Fibroblast of skin of back (primary cell): ENCODE measurements at places on chromosomes 7 and 10.
A peak's percentile ranks its signal among the peaks of the same experiment; 100 is the strongest.

DNA sequence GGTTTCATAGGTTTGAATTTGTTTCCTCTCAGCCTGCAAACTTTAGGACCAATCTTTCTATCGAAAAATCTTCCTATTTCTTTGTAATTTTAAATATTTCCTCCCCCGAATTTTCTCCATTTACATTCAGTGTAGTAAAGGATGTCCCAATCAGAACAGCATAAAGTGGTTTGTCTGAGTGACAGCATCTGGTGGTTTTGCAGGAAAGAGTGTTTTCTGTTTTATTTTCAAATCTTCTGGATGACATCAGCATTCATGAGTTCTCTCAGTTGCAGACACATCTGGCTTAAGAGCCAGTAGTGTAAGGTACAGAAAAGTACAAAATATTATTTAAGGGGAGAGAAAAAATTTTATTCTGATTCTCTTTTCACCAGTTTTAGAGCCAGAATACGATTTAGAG, 634.8 kb downstream of the PHTF2 start:
- DNase-seq: no peak

- DNase-seq: no peak
Measured at GRCh38 chr10:99374972-99375371, 45.8 kb downstream of the CNNM1 start.

GRCh38 chr10:47326927-47327330, 4.7 kb downstream of the GDF2 start:
- DNase-seq: no peak

DNA sequence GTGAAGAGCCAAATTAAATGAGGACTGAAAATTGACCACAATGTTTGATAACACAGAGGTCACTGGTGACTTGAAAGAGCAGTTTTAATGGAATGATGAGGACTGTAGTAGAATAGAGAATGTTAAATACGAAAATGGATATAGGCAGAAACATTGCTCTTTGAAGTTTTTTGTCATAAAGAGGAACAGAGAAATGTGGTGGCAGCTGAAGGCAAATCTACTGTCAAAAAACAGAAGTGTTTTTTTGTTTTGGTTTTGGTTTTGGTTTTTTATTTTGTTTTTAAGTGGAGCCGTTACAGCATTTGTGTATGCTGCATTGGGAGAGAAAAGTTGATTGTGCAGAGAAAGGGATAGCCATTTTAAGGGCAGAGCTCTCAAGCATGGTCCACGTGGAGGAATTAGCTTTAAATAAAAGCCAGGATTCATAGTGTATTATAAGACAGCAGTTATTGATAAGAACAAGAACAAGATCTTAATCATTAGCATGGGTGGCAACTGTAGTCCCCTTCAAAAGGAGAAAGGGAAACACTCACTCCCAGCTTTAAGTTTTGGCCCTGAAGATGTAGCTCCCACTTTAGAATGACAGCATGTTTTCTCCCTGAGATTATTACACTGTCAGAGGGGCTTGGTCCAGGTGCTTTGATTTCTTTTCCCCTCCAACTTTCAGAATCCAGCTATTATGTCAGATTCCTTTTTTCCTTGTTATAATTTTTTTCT, 156.7 kb upstream of the BET1 start:
- DNase-seq: no peak

DNA sequence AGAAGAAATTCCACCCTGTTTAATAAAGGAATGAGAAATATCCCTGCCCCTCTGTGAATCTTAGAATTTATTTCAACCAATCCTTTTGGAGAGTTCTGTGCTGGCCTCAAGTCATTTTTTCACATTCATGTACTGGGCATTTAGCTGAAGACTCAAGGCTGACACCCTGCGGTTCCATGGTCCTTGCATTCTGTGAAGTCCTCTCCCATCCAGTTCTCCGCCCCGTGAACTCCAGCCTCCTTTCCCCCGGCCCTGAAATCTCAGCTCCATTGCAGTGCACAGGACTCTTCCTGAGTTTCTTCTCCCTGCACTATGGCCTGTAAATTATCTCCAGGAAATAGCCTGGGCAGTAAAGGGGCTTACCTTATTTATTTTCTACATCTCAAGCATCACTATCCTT, 183.0 kb upstream of the KCND2 start:
- peak; percentile 0 for DNase-seq

GRCh38 chr10:100579261-100580090, 43.7 kb downstream of the HIF1AN start:
- DNase-seq: no peak

- DNase-seq: peak; percentile 30
Measured at GRCh38 chr10:72334196-72334824, 20.4 kb downstream of the DNAJB12 start.

- DNase-seq: no peak
Measured at GRCh38 chr7:158011941-158012340, 575.7 kb downstream of the PTPRN2 start.

DNA sequence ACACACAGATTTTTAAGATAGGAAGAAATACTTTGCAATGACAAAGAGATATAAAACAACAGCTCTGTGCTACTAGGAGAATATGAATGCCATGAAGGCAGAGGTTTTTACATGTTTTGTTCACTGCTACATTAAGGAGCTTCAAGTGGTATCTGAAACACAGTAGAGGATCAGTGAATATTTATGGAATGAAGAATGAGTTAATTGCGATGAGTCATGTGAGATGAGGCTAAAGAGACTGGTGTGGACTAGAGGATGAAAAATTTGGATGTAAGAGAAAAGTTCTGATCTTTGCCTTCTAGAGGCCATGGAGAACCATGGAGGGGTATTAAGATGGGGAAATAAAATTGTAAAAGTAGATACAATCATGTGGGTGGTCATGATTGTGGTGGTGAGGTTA, 434.2 kb downstream of the PHTF2 start:
- peak; percentile 75 for DNase-seq

DNA sequence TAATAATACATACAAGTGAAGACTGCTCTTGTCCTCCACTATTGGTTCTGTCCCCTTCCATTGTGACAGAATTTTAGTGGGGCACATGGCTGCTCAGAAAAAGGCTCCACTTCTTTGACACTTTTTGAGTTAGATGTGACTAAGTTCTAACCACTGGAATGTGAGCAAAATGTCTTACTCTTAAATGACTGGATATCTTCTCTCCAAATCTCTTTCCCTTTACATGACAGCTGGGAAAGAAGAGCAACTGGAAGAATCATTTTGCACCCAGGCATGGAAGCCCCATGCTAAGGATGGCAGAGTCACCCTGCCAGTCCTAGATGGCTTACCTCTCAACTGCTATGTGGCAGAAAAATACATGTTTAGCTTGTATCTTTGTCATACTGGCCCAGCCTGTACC, 97.7 kb downstream of the CACNA2D1 start:
- DNase-seq: no peak

DNA sequence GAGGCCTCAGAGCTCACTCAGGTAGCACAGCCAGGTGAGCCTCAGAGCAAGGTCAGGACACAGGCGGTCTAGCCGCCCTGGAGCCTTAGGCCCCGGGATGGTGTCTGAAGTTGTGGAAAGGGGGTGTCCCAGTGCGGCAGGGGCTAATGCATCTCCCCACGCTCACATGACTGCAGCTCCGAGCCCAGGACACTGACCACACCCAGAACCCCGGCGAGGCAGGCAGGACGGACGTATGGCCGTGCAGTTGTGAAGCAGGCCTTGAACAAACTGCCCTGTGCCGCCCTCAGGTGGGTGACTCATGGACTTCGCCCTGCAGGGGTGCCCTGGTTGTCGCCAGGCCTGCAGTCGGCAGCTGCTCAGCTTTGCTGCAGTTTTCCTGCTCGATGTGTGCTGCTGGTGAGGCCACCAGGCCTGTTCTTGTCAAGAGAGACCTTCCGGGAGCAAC, 5.0 kb upstream of the PRKAR1B start:
- no peak for DNase-seq

GRCh38 chr10:58755340-58755610, 242.6 kb downstream of the BICC1 start:
- DNase-seq: no peak

DNA sequence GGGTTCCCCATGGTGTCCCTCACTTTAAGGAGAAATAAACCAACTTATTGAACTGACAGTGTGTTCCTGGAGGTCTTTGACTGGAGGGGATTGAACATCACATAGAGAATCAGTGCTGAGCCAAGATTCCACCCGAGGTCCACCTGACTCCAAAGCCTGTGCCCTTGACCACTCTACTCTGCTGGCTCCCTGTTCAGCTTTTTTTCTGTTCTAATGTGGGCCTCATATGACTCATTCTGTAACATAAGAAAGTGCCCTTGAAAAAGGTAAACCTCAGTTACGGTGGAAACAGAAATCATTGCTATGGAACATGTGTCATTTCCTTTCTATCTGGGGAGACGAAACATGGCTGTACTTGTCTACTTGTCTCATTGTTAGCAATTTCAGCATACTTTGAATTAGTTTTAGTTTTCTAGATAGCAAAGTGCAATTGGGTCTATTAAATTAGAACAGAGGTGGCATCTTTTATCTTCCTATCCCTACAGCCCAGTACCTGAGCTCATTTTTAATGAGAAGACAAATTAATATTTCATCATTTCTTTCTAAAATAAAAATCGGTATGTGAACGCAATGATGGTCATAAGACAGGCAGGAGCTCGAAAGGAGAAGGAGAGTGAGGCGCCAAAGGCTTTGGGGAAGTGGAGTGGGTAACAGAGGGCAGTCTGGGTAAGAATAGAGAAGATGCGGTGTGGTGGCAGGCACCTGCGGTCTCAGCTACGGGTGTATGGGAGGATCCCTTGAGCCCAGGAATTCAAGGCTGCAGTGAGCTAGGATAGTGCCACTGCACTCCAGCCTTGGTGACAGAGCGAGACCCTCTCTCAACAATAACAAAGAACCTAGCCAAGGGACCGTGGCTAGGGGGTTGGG, 1.5 kb downstream of the GSDME start:
- peak; percentile 40 for DNase-seq

GRCh38 chr10:46240684-46241565, 45.9 kb upstream of the ANTXRL start:
- no peak for DNase-seq

DNA sequence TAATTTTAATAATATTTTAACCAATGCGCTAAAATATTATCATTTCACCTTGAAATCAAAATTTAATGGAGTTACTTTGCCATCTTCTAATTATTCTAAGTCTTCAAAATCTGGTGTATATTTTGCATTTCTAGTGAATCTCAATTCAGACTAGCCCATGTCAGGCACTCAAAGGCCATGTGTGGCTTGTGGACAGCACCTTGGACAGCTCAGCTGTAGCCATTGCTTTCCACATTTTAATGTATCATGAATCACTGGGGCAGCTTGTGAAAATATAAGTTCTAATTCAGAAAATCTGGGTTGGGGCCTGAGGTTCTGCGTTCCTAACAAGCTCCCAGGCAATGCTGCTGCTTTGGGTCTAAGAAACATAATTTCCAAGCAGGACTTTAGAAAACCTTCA, 57.2 kb downstream of the MGAM2 start:
- peak; percentile 33 for DNase-seq

DNA sequence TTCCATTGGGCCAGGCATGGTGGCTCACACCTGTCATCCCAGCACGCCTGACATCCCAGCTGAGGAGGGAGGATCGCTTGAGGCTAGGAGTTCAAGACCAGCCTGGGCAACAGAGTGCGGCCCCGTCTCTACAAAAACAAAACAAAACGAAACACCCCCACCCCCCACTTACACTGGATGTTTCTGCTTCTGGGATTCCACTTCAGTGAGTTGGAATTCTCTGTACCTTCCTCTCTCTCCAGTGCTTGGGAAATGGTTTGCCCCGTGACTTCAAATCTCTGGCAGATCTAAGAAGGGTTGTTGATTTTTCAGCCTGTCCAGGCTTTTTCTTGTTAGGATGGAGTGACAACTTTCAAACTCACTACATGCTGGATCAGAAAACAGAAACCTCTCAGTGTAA, 106.9 kb downstream of the ANLN start:
- DNase-seq: no peak

GRCh38 chr10:68871731-68872342, 29.3 kb upstream of the DDX50 start:
- peak; percentile 62 for DNase-seq

DNA sequence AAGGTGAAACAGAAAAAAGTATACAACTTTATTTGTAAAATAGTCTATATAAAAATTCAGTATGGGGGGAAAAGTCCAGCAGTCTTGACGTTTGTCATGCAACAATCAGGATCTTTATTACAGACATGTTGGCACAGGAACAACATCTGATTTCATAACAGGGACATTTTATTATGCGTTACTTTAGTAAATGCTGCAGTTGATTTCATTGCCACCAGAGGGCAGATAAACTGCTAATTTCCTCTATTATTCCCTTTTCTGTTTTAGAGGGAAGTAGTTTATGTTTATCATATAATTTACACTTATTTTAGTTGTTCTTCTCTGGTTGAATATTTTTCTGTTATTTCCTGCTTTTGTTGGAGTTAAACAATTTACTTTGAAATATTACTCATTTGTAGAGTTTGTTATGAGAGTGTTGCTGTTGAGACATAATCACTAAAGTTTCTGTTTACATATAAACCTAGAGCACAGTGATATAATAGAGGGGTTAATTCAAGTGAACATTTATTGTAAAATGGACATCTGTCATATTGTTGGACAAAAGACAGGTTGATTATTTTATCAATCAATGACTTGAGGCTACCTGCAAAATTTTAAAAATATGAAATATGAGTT, 3.3 kb downstream of the PLXDC2 start:
- peak; percentile 54 for DNase-seq

GRCh38 chr7:39130857-39131526, 153.3 kb downstream of the POU6F2 start:
- no peak for DNase-seq

DNA sequence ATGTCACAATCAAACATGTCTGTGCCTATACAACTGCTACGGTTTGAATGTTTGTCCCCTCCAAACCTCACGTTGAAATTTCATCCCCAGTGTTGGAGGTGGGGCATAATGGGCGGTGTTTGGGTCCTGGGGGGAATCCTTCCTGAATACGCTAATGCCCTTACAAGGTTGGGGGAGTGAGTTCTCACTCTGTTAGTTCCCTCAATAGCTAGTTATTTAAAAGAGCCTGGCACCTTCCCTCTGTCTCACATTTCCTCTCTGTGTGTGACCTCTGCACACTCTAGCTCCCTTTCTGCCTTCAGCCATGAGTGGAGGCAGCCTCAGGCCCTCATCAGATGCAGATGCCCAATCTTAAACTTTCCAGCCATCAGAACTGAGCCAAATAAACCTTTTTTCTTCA, 129.5 kb downstream of the GRM8 start:
- no peak for DNase-seq

DNA sequence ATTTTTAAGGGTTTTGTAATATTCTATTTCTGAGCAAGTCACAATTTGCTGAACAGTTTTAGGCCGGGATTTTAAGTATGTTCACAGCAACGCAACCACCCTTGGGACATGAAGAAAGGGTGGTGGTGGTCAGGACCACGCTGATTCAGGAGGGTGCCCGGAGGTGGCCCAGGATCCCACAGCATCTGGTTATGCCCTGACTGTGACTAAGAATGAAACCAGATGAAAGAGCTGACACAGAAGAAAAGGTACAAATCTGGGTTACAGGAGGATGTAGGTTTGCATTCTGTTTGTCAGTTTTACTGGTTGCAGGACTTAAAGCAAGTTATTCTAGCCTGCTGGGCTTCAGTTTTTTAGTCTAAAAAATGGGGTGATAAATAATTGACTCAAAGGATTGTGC, 279.7 kb downstream of the CCSER2 start:
- no peak for DNase-seq

GRCh38 chr7:31373337-31374289, 33.1 kb upstream of the NEUROD6 start:
- peak; percentile 54 for DNase-seq
